ENCODE measurements at places on chromosomes 5 and 9.

- DNase-seq, result no peak
Measured at GRCh38 chr9:75669721-75670120, 220.8 kb upstream of the PCSK5 start.

- no peak for DNase-seq
Measured at GRCh38 chr9:70136632-70137031, 93.0 kb downstream of the MAMDC2 start.

DNA sequence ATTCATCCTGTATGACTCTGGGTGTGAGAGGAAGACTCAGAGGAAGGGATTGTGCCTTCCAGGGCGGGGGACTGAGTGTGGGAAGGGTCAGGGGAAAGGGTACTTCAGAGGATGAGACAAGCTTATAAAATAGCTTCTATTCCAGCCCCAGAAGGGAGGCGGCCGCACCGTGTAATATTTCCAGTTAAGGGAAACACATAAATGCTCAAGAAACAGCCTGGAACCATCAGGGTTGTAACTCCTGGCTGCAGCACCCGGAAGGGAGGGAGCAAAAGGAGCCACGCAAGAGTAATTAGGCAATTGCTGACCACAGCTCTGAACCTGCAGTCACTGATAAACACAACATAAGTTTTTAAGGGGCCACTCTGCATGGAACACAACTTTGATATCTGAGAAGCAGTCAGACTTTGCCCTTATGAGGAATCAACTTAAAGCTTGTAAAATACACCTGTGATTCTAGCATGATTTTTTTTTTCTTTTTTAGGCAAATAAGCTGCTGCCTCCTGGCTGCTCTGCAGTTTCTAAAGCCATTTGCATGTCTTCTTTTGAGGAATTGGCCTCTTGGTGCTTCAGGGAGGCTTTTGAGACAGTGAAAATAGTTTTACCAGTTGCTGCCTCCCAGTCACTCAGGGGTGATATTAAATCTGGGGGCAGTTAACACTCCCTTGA is 382.7 kb downstream of the ENC1 start:
- no peak for DNase-seq

DNA sequence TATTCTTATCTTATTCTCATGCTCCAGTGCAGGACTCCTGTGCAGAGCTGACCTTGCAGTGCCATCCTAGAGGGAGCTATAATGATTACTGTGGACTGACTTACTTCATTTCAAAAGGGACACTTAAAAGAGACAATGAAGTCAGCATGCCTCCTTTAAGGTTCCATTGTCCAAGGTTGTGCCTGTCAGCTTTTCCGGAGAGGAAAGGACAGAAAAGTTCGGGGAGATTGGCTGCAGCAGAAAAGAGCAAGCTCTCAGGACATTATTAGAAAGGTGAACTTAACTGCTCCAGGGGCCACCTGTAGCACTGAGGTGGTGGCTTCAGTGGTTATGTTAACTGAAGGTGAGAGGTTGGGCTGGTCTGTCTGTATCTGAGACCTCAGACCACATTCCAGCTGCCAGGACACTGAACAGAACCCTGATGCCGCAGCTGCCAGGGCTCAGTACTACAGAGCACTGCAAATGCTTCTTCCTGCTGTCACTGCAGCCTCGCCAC is 112.9 kb downstream of the ST8SIA4 start:
- no peak for DNase-seq

GRCh38 chr9:84174486-84174885 is 166.1 kb downstream of the SLC28A3 start:
- no peak for DNase-seq

GRCh38 chr5:142324136-142324870 is 518 bp downstream of the SPRY4 start:
- DNase-seq, result no peak

- no peak for DNase-seq
Measured at GRCh38 chr9:135501261-135502167, 1.0 kb downstream of the MRPS2 start.

All from stimulated activated CD4-positive, alpha-beta T cell treated with anti-CD3 and anti-CD28 coated beads, Interleukin-12 subunit alpha, Interleukin-12 subunit beta, amount 100 ng/mL, for 24 hours (primary cell).